ENCODE measurements at places on chromosomes 2 and 18. TPM values are rescaled to one million over a fixed set of nuclear protein-coding genes. Genes with fewer than 3 reads are reported as not detected.

DNA sequence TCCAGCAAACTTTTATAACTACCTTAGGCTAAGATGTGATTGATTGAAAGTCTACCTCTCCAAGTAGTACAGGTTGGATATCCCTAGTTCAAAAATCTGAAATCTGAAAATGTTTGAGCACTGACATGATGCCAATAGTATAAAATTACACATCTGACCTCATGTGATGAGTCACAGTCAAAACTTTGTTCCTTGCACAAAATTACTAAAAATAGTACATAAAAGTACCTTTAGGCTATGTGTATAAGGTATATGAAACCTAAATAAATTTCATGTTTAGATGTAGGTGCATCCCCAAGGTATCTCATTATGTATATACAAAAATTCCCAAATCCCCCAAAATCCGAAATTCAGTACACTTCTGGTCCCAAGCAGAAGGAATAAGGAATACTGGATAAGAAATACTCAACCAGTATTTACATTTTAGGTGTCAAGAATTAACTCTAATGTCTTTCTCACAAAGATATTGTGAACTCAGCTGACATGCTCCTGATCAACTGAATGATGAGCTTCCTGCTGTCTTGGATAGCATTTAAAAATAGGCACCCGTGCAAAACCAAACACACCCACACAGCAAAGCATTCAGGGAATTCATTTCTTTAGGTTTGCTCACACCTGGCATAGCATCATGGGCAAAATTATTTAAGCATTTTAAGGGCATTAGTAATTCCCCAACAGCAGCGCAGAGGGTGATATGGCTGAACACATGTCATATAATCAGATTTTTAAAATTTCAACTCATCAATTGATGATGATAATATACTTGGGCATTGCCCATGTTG is 497.4 kb upstream of the MEIS1 start:
- DNase-seq, result no peak

The SYT4 gene
- total RNA-seq, result not detected

The MAP3K20 gene
- total RNA-seq, result 17.4 TPM

GRCh38 chr2:71512386-71512785 is 59.0 kb downstream of the DYSF start:
- DNase-seq, result no peak

The LGALSL gene
- total RNA-seq, result 8.5 TPM

GRCh38 chr18:10205151-10205550 is 249.3 kb upstream of the APCDD1 start:
- peak; percentile 32 for DNase-seq

DNA sequence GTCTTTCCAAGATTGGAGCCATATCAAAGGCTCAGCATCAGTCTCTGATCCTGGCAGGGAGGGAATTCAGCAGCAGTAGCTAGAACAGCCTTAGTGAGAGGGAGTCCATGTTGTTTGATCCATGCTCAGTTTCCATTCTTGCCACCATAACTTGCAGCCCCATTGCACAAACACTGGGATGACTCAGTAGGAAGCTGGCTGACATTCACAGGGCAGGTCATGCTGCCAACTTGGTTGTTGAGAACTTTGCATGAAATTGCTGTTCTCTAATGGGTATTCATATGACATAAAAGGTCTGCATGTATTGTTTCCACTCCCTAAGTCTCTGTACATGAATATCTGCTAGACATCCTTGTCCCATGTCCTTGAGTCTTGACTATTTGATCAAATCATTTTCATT is 29.9 kb upstream of the STAT4 start:
- DNase-seq, result no peak

The DLGAP1 gene
- total RNA-seq, result 0.53 TPM

DNA sequence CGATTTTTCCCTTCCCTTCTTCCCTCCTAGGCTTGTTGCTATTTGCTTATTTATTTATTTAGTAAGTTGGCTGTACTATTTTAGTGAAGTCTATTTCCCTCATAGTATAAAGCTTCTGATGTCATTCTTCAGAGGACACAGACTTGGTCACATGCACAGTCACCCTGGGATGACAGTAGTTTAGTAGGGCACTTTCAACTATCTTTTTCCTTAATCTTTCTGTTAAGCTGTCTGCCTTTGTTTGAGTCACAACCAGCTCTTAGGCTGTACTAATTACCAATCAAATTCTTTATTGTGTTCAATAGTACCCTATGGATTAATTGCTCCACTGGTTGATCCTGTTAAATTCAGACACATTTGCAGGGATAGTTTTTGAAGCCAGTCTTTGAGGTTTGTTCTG is 26.9 kb upstream of the RAB31 start:
- DNase-seq, result no peak

Measured in HT-29 (cell line).